Stimulated activated CD4-positive, alpha-beta T cell treated with anti-CD3 and anti-CD28 coated beads, Interleukin-12 subunit alpha, Interleukin-12 subunit beta, amount 100 ng/mL, for 24 hours (primary cell): ENCODE measurements at places on chromosomes 16 and 17.

GRCh38 chr17:64255764-64256163 is 7.3 kb downstream of the TEX2 start:
- no peak for DNase-seq

GRCh38 chr17:36705874-36706731 is 104.7 kb downstream of the MRM1 start:
- DNase-seq, result peak; percentile 32

GRCh38 chr17:57422574-57423164 is 166.3 kb downstream of the MSI2 start:
- DNase-seq, result no peak

DNA sequence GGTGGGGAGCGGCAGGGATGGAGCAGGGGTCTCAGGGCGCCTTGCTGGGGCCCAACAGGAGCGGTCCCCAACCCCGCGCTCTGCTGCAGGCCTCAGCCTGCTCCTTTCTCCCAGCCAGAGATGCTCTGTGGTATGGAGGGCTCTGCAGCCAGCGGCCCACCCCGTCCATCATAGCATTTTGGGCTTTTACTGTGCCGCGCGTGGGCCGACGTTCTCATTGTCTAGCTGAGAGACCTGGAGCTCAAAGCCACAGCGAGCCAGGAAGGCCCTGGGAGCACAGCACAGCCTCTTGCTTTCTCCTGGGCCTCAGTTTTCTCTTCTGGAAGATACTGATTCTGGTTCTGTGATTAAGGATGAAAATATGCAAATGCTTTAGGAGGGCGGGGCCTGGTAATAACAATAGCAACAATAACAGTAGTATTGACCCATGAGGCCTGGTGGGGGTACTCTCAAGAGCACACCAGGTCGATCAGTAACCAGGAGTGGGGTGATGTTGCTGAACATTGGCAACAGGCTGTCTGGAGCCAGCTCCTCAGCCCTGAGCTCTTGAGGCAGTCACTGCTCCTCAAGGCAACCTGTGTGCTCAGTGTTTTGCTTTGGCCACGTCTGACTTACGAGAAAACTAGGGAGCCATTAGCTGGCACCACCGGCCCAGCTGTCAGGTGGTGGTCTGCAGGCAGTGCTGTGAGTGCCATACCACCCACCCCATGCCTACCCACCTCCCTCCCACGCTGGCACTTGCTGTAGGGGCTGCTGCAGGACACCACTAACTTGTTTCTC is 1.1 kb upstream of the RASD1 start:
- no peak for DNase-seq
